ENCODE measurements at places on chromosomes 4 and X.

GRCh38 chr4:80196259-80196921 is 913 bp upstream of the PRDM8 start:
- no peak for DNase-seq

DNA sequence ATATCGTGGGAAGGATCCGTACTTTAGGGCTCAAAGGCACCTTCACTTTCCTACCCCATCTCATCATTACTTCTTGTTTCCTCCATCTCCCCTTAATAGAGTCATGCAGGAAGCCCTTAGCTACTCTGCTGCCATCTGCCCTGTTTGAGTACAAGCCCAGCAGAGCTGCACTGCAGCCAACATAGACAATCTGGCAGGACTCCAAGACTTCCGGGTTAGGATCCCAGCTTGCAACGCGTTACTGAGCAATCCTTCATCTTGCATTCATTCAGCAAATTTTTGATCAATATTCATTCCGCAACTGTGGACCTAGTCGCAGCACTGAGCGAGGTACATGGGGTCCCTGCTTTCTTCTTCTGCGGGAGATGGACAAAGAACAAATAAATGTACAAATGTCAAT is 344.9 kb downstream of the BCOR start:
- no peak for DNase-seq

DNA sequence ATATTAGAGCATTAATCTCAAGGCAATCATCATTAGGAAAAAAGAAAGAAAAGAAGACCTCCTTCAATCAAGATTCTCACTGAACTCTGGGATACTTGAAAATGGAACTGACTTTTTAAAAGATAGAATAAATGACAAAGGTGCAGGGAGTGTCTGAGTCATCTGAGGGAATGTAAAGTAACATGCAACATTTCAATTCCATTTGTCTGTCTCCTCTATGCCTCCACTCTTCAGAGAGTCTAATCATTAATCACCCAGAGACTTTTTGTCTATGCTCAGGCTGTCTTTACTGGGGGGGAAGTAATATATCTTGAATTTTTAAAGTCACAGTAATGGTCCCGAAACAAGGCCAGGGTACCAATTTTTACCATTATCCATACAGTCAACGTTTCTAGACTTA is 55.0 kb upstream of the PACRGL start:
- DNase-seq: no peak

GRCh38 chr4:149549911-149550310 is 265.7 kb downstream of the IQCM start:
- no peak for DNase-seq

DNA sequence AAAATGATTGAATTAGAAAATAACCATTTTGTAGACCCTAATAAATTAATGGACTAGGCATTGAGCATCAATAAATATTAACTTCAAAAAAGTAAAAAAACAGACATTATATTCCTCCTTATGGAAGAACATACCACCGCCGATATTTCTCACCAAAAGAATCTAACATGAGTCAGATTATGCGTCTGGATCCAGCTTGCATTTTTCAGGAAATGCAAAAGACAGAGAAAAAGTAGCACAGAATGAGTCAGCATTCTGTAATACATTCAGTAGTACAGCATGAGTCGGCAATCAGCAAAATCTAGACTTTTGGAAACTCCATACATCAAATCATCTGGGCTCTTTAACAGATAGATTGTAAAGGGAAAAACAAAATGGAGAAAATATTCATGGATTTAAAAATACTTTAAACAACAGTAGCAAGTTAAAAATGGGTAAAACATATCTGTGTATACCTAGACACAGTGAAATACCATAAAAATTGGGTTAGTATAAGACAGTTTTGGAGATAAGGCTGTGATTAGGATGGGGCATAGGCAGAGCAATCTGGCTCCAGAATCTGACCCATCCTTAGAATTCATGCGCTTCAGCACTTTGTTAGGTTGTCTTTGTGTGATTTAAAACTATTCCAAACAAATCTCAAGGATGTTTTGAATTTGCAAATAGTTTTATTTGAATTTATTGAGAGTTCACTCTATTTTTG is 633.0 kb upstream of the FAM241A start:
- no peak for DNase-seq

- no peak for DNase-seq
Measured at GRCh38 chr4:88672987-88673386, 24.6 kb downstream of the NAP1L5 start.

GRCh38 chrX:24166078-24166477 is 16.5 kb downstream of the ZFX start:
- DNase-seq: no peak

GRCh38 chr4:94304365-94304971 is 38.2 kb downstream of the HPGDS start:
- no peak for DNase-seq

- no peak for DNase-seq
Measured at GRCh38 chrX:3699821-3700381, 13.5 kb downstream of the PRKX start.

DNA sequence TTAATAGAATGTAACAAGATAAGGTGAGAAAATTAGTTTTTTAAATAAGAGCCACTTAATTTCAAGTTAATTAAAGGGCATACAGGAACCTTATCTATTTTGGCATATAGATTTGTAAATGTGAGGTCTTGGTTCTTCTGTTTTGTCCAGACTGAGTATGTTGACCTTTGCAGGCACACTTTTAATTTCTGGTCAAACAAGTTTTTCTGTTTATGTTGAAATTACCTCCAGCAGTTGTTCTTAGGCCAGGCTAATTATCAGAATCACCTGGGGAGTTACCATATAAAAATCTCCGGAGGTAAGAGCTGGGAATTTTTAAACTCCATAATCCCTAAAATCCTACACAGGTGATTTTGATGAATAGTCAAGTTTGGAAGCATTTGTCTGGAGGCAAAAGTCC is 227.4 kb upstream of the ANKRD50 start:
- no peak for DNase-seq
